T-helper 17 cell (primary cell): ENCODE measurements at places on chromosomes 3 and 15.

DNA sequence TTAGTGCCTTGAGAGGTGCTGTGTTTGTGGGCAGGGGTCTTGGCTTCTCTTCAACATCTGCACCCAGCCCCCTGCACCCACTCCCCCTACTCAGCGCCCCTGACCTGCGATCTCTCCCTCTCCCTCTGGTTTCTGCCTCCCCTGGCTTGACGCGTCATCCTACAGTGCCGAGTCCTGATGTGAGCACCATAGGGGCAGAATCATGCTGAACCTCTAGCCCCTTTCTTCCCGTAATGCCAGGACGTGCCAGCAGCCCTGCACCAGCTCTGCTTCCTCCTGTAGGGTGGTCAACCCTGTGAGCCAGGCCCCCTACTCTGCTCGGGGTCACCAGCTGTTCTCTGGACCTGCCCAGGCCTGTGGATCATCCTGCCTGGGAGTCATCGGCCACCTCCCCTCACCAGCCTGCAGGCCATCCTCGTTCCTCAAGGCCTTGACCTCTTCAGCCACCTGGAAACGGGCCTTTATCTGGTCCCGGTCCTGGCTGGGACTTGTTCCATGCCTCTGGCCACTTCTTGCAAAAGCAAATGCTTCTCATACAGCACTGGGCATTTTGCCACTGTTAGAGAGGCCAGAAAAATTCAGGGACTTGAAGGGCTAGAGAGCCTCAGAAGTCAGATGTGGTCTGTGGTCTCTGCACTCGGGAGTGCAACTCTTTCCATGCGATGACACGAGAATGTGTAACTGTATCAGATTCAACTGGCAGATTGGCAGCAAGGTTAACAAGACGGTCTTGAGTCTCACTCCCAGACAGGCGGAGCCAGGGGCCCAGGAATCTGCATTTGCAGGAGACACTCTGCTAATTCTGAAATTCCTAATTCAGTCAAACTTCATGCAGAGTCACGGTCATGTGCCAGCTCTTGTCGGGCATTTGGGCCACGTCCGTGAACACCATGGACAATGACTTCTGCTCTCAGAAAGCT lies 16.7 kb upstream of the KLF15 start:
- no peaks in the 10 kb centered on the region for H3K36me3 ChIP-seq
- peaks cover 42% of the 10 kb centered on the region for H3K27me3 ChIP-seq
- H3K4me3 ChIP-seq, result no peak overlapping the region
- no peak for DNase-seq
- peaks cover 2% of the 10 kb centered on the region for H3K4me1 ChIP-seq
- no peak overlapping the region for H3K27ac ChIP-seq

- no peak overlapping the region for H3K4me3 ChIP-seq
- no peaks in the 10 kb centered on the region for H3K27me3 ChIP-seq
- H3K36me3 ChIP-seq, result no peaks in the 10 kb centered on the region
- DNase-seq, result no peak
- peaks cover 4% of the 10 kb centered on the region for H3K4me1 ChIP-seq
These were observed 16.2 kb downstream of the NISCH start for GRCh38 chr3:52471371-52472238.

DNA sequence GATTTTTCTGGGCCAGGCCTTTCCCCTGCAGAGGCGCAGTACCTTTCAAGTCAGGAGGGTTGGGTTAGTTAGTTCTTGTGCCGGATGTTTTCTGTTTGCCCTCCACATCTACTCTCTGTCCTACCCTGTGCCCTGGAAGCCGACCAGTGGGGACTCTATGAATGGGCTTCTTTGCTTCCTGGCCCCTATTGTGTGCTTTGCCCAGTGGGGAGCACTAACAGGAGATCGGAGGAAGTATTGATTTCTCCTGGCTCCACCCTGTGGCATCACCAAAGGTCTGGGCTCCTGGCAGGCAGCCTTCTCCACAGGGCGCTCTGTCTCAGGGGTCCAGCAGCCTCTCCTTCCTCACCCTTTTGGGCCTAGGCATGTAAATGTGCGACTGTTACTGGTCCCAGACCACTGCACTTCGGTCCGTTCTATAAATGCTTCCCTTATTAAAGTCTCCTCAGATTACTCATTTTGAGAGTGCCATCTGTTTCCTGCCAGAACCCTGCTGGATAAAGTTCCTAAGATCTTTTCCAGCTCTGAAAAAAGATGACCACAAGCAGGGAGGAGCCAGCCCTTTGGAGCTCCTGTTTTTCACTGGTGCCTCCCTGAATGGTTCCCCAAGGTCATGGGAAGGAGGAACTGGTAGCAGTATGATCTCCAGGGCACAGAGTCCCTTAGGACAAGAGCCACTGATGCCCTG lies 44.5 kb downstream of the CTDSPL start:
- no peak for DNase-seq
- peaks cover 2% of the 10 kb centered on the region for H3K36me3 ChIP-seq
- peaks cover 6% of the 10 kb centered on the region for H3K4me1 ChIP-seq
- peaks cover 19% of the 10 kb centered on the region for H3K27me3 ChIP-seq

- H3K36me3 ChIP-seq, result no peaks in the 10 kb centered on the region
- H3K4me1 ChIP-seq, result peaks cover 50% of the 10 kb centered on the region
- no peaks in the 10 kb centered on the region for H3K27me3 ChIP-seq
- H3K4me3 ChIP-seq, result no peak overlapping the region
These were observed 11.3 kb downstream of the SETD2 start for GRCh38 chr3:47152578-47152977.

DNA sequence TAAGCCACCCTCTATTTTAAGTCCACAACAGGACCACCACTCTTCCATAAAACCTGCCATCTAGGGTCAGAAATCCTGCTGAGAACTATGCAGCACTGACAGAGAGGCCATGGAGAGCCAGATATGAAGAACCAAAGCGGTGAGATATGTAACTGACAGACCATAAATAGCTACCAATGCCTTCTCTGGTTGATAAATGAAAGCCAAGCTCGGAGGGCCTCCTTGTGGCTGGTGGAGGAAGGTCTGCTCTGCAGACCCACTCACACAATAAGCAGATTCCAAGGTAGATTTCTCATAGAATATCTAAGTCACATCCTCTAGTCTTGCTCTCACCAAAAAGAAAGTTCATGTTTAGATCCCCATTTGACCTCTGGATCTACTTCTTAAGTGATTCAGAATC lies 38.9 kb downstream of the RYK start:
- no peaks in the 10 kb centered on the region for H3K27me3 ChIP-seq
- peaks cover 25% of the 10 kb centered on the region for H3K4me1 ChIP-seq
- DNase-seq, result no peak

DNA sequence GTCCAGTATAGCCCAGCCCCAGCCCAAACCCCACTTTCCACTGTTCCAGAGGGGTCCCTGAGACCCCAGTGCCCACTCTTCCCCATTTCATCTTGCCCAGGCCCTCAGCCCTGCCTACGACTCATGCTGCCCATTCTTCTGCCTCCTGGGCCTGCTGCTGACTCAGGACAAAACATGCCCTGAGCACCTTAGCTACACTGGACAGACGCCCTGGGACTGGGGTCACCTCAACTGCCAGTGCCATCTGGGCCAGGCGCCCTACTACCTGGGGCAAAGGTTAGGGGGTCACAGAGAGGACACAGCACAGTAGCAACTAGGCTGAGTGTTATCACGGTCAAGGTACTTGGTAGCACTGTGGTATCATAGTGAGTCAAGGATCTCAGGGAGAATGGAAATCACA lies 2.6 kb upstream of the LAMB2 start:
- peak overlapping the region; percentile 27 for H3K27ac ChIP-seq
- no peak overlapping the region for H3K4me3 ChIP-seq
- peaks cover 3% of the 10 kb centered on the region for H3K4me1 ChIP-seq
- H3K36me3 ChIP-seq, result peaks cover 2% of the 10 kb centered on the region

DNA sequence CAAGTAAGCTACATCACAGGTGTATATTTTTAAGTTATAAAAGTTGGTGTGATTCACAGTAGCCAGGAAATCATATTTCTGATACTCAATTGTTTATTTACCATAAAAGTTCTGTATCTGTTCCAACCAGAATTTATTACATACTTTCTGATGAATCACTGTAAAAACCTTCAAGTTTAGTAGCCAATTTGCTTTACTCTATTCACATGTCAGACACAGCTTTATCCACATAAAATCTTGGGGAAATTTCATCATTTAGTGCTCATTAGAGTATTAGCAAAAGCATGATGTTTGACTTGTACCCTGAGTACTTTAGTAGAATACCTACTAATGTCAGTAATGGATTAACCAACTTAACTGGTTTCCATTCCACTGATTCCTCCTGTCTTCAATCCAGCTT lies 249.8 kb downstream of the POLQ start:
- H3K27me3 ChIP-seq, result no peaks in the 10 kb centered on the region
- H3K36me3 ChIP-seq, result no peaks in the 10 kb centered on the region
- no peaks in the 10 kb centered on the region for H3K4me1 ChIP-seq
- DNase-seq, result no peak

DNA sequence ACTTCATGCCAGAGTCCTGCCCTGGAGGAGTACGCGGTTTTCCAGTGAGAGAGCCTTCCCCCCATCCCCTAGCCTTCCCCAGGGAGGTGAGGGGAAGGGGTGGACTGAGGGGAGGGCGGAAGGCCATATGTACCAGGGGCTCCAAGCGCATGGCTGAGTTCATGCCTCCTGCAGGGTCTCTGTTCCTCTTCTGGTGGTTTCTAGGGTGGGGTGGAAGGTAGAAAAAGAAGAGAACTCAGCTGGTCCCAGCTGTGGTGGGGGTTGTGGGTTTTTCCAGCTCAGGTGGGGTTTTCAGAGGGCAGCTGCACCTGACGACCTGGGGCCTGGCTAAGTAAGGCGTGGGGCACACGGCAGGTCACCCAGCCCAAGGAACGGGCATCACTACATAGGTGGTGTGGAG lies 10.7 kb upstream of the IQSEC1 start:
- H3K4me3 ChIP-seq, result no peak overlapping the region
- H3K4me1 ChIP-seq, result peaks cover 10% of the 10 kb centered on the region
- DNase-seq, result no peak

GRCh38 chr3:67602816-67603215 lies 51.6 kb downstream of the SUCLG2 start:
- peaks cover 52% of the 10 kb centered on the region for H3K4me1 ChIP-seq
- peaks cover 16% of the 10 kb centered on the region for H3K36me3 ChIP-seq
- H3K27me3 ChIP-seq, result no peaks in the 10 kb centered on the region
- DNase-seq, result no peak

GRCh38 chr15:32718227-32718820 lies 520 bp downstream of the GREM1 start:
- H3K4me1 ChIP-seq, result peaks cover 14% of the 10 kb centered on the region
- DNase-seq, result no peak
- H3K4me3 ChIP-seq, result peak overlapping the region; percentile 70

DNA sequence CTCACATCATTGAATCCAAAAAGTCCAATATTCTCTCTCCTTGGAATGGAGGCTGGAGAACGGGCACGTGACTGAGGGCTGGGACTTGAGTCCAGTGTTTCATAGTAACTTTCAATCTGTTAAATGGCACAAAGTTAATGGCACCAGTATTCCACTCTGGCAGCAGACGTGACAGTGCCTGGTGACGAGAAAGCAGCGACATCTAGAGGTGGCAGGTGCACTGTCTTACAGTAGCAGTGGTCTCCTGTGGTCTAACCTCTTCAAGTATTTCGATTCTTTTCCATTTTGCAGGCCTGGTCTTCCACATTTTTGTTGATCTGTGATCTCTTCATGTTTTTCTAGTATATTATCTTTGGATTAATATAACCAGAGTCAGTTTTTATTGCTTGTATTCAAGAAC lies 107.1 kb downstream of the OXSM start:
- H3K4me1 ChIP-seq, result peaks cover 14% of the 10 kb centered on the region
- no peak overlapping the region for H3K4me3 ChIP-seq
- no peak overlapping the region for H3K27ac ChIP-seq
- H3K36me3 ChIP-seq, result peaks cover 2% of the 10 kb centered on the region

GRCh38 chr3:4231041-4231440 lies 72.1 kb upstream of the SETMAR start:
- no peak overlapping the region for H3K27ac ChIP-seq
- H3K36me3 ChIP-seq, result no peaks in the 10 kb centered on the region
- no peaks in the 10 kb centered on the region for H3K27me3 ChIP-seq
- no peaks in the 10 kb centered on the region for H3K4me1 ChIP-seq
- no peak overlapping the region for H3K4me3 ChIP-seq

GRCh38 chr3:71183549-71183948 lies 400.0 kb downstream of the FOXP1 start:
- no peaks in the 10 kb centered on the region for H3K27me3 ChIP-seq
- no peak for DNase-seq
- peaks cover 8% of the 10 kb centered on the region for H3K4me1 ChIP-seq
- no peaks in the 10 kb centered on the region for H3K36me3 ChIP-seq
- H3K4me3 ChIP-seq, result no peak overlapping the region

GRCh38 chr3:73474619-73475018 lies 150.1 kb downstream of the PDZRN3 start:
- no peak for DNase-seq
- no peaks in the 10 kb centered on the region for H3K4me1 ChIP-seq
- H3K27ac ChIP-seq, result no peak overlapping the region
- no peaks in the 10 kb centered on the region for H3K36me3 ChIP-seq
